ENCODE measurements at places on chromosomes 5 and 9.
A peak's percentile ranks its signal among the peaks of the same experiment; 100 is the strongest.

DNA sequence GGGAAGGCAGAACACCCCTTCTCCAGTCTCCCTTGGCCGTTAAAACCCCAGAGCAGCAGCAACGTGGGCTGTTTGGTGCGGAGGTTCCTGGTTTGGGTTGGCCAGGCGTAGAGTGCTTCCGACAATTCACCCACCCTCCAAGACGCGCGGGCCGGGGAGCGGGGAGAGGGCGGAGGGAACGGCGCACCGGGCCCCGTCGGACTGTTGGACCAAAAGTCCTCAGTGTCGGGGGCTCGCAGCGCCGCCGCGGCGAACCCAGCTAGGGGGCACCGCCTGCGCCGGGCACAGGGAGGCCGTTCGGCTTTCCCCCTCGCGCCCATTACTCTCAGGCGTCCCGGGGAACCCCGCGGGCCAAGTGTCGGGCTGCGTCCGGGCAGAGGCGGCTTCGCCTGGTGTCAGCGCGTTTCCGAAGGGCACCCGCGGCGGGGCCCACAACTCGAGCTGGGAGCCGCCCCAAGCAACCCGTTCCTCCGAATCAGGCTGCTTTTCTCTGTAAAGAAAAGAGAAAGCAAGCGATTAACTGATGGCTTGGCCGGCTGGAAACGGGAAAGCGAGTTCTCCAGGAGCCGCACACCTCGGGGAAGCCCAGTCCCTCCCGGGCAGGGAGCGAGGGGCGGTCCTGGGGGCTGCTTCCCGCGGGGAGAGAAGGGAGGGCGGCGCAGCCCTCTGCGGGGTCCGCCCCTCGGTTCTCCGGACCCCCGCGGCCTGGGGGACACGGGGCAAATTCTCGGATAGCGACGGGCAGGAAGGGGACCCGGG lies 145.5 kb downstream of the ERCC6L2 start:
- DNase-seq = no peak

DNA sequence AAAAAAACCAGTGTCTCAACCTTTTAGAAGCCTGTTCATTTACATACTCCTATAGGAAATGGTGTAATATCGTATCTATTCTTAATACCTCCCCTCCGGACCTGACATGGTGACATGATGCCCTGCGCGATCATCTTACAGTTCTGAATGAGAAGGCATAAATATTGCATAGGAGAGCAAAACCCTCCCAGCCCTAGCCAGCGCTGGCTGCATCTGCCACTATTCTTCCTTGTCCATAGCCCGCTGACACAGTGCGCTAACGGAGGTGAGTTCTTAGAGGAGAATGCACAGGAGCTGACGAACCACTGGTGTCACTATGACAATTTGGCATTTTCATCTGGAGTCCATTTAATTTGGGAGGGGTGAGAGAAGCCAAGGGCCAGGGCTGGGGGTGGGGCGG lies 290.1 kb downstream of the EFNA5 start:
- DNase-seq = no peak

DNA sequence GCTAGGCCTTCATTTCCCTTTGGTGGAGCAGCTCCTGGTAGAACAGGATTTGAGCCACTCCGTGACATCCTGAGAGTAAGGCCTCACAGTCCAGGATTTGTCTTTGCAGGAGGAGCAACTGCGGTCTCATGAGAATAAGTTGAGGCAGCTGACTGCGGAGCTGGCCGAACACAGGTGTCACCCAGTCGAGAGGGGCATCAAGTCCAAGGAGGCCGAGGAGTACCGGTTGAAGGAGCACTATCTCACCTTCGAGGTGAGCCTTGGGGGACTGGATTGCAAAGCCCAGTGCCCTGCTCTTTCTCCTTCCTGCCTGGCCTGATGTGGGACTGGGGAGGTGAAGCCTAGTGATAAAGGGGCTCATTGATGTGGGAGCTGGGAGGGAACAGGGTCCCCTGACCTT lies 44.3 kb downstream of the PSD2 start:
- no peak for DNase-seq

DNA sequence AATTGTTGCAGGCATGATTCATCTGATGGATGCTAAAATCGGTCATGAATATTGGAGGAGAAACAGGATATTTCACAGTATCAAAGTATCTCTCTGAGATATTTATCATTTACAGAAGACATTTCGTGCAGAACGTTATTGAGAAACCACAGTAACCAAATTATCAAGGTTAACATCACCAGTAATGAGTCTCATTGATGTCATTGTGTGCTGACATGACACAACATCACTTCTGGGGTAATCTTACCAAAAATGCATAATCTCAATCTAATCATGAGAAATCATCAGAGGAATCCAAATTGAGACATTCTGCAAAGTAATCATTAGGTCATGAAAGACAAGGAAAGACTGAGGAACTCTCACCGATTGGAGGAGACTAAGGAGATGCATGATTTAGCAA lies 42.7 kb downstream of the C5orf22 start:
- no peak for DNase-seq

GRCh38 chr5:40842351-40842750 lies 1.2 kb downstream of the CARD6 start:
- DNase-seq = no peak

GRCh38 chr5:174073122-174073660 lies 27.7 kb downstream of the NSG2 start:
- DNase-seq = no peak

GRCh38 chr9:84697509-84698114 lies 28.1 kb downstream of the NTRK2 start:
- DNase-seq = peak; percentile 52

DNA sequence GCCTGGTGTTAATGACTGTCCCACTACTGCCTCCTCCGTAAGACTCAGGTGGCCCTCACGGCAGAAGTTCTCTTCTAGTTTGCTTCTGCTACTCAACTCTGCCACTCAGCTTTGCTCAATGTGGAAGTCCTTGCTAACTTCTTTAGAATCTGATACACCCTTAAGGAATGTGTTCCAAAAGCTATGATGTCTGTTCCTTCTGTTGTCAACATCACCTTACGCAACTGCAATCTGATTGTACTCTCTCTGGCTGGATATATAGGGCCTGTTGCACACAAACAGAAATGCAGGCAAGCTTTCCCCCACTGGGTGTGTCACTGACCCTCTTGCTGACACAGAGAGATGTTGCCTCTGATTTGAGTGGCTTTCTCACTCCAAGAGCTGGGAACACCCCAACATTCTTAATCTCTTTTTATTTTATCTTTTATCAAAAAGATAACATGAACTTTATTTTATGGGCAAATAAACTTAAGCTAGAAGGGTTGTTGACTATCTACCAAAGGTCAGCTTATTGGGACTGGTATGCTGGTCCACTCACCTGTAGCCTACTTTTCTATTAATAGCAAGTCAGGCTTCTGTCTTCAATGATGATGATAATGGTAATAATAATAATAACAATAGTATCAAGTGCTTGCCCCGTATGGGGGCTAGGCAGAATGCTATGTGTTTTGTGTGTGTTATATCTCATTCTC lies 25.2 kb downstream of the TMEM252 start:
- no peak for DNase-seq

- no peak for DNase-seq
Observed at GRCh38 chr9:114081441-114082016, 3.4 kb upstream of the AMBP start.

DNA sequence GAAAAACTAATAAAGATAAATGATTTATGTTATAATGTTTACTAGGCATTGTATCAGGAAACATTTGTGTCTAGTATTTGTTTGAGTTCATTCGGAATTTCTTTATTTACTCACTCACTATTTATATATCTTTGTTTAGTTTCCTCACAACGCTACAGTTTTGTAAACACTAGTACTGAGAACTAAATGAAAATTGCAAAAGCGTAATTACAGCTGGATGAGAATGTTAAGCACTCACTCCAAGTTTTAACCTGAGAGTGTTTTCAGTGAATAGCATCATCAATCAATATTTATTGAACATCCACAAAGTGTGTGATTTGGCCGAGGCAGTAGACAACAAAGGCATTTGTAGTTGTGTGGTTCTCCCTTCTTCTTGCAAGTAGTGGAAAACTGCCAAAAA lies 969.6 kb upstream of the DMAC1 start:
- no peak for DNase-seq

GRCh38 chr5:138975098-138975847 lies 100.1 kb upstream of the LRRTM2 start:
- no peak for DNase-seq

- no peak for DNase-seq
Observed at GRCh38 chr5:172407241-172407691, 47.1 kb downstream of the SH3PXD2B start.

- DNase-seq = no peak
Observed at GRCh38 chr9:87375397-87376073, 122.1 kb upstream of the DAPK1 start.

DNA sequence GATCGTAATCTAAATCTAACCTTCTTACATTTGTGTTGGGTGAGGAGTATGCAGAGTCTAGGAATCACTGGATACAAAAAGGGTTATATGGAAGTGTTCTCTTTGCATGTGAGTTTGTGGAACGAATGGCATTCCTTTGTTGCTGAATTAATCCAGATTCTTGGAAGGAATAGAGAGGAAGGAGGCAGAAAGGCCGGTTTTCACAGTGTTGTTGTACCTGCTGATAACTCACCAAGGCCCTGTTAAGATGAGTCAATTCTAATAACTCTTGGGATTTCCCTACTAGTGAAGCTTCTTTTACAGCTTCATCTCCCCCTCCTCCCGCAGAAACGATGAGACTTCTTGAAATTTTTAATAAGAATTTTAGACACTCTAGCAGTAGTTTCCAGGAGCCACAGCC lies 84.0 kb downstream of the ZSWIM6 start:
- peak; percentile 4 for DNase-seq

DNA sequence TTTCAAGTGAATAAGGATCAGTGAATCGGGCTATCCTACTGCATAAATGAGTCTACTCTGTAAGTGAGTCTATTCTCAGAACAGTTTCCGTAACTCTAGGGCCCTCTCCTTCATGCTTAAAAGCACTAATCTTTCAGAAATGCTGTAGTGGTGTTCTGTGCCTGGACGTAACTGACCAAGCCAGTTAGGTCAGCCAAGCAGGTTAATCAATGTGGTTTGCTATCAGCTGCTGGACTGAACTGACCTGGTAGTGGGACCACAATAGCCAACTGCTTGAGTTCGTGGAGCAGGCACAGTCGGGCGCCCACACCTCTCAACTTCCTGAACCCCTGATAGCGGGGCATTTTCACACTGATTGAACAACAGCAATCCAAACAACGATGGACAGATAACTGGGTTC lies 6.8 kb downstream of the SLC1A3 start:
- DNase-seq = no peak

- DNase-seq = no peak
Observed at GRCh38 chr5:119290161-119290569, 65.7 kb upstream of the TNFAIP8 start.

DNA sequence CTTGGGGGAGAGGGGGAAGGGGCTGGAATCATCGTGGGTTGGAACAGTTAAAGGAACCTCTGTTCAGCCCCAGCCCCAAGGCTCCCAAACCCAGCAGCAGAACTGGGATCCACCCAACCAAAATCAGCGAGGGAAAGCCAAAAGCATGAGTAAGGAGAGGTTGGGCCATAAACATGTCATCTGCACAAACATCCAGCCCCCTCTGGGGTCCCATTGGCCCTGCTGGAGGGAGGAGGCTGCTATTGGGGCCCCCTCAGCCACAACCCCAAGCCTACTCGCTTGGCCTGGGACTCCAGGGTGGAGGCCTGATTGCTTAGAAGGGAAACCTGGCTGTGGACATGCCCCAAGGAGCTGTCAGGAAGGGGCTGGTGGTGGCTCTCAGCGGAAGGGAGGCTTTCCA lies 154.9 kb downstream of the FGF18 start:
- DNase-seq = no peak

GRCh38 chr5:665541-665955 lies 27.6 kb downstream of the TPPP start:
- no peak for DNase-seq

DNA sequence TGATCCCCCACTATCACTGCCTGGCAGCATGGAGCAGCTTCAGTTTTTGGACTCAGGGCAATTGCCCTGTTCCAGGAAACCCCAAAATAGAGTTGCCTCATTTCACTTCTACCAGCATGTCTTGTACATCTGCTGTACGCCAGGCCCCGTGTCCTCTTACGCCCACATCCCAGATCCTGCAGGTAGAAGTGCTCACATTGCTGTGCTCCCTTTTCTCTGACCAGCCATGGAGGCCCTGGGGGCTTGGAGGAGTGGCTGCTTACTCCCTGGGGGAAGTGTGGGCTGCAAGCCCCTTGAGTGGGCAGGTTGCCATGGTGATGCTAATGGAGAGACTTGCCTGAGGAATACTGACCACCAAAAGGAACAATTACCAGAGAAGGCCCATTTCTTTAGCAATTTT lies 55.6 kb upstream of the KCNIP1 start:
- no peak for DNase-seq

DNA sequence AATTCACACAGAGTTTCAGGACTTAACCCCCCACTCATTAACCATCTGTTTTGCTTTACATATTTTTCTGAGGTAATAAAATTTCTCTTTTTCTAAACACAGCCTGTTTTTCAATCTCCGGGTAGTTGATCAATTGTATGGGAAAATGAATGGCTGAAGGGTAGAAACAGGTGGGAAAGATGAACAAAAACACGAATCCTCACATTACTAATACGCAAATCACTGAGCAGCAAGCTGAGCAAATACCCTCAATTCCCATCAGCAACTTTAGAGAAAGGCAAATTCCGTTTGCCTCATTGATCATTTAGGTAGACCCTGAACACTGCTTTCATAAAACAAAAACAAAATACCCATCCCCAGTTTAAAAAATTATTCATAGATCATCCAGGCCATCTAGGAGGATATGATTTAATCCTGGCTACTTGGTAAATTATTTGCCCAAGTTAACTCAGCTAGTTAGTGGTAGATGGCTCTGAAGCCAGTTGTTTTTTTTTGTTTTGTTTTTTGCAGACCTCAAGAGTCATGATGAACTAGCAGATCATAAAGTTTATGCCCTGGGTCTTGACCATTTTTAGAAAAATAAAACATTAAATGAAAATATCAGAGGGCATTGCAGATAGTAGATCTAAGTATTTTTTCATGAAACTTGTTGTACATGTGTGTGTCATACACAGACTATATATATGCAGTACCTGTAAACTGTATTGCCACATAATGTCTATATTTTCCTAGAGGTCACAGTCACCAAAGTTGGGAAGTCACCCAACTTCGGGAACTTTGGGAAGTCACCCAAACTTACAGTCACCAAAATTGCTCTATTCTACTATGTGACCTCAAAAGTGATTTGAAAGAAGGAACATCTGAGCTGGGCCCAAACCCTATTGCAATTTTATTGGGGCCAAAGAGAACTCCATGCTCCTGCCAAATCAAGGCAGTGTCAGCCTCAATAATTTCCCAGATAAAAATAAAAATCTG lies 1.6 kb upstream of the CD274 start:
- no peak for DNase-seq

All from fibroblast of skin of left quadriceps (primary cell).